Thyroid gland (tissue), 4 donors: ENCODE measurements at places on chromosomes 6 and 20. TPM values are rescaled to one million over a fixed set of nuclear protein-coding genes. Genes with fewer than 3 reads are reported as not detected.

DNA sequence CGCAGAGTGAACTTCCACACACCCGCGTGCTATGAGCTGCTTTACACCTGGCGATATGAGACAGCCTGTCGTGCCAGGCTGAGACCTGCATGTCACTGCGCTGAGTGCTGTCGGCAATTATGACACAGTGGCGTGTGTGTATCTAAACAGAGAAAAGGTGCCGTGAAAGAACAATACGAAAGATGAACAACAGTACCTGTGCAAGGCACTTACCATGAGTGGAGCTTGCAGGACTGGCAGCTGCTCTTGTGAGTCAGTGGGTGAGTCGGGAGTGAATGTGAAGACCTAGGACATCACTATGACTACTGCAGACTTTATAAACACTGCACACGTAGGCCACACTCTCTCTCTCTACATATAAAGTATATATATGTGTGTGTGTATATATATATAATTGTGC lies 68.5 kb upstream of the DUSP22 start:
- H3K36me3 ChIP-seq: no peaks in the 10 kb centered on the region
- DNase-seq: no peak
- no peaks in the 10 kb centered on the region for H3K4me1 ChIP-seq
- no peaks in the 10 kb centered on the region for H3K27me3 ChIP-seq
- H3K27ac ChIP-seq: no peak overlapping the region

DNA sequence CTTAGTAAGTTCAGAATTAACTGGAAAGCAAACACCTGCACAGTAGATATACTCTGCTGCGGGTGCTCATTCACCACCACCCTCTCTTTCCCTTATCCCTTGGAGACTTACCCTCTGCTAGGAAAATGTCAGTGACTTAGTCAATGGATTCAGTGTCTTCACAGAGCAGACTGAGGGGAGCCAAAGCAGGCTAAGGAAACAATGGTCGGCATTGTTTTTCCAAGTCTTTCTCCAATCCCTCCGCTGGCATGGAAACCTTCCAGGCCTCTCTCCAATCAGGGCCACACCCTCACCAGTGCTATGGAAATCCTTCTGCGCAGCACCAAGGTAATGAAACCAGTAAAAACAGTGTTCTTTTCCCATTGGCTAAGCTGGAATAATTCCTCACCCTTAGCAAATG lies 531.2 kb downstream of the TFAP2B start:
- H3K27me3 ChIP-seq: no peaks in the 10 kb centered on the region
- no peak for DNase-seq
- no peak overlapping the region for H3K27ac ChIP-seq
- H3K4me3 ChIP-seq: no peak overlapping the region

GRCh38 chr6:128598571-128598970 lies 78.2 kb upstream of the PTPRK start:
- no peak overlapping the region for H3K4me3 ChIP-seq
- no peaks in the 10 kb centered on the region for H3K36me3 ChIP-seq
- H3K27ac ChIP-seq: no peak overlapping the region
- no peak for DNase-seq
- no peaks in the 10 kb centered on the region for H3K27me3 ChIP-seq

- H3K27me3 ChIP-seq: no peaks in the 10 kb centered on the region
- peak overlapping the region; percentile 57 for H3K4me3 ChIP-seq
- peaks cover 15% of the 10 kb centered on the region for H3K4me1 ChIP-seq
- H3K36me3 ChIP-seq: no peaks in the 10 kb centered on the region
- DNase-seq: peak; percentile 24
Observed at GRCh38 chr6:147507162-147508041, 1.1 kb upstream of the SAMD5 start.

- no peaks in the 10 kb centered on the region for H3K27me3 ChIP-seq
- H3K4me1 ChIP-seq: no peaks in the 10 kb centered on the region
- no peak overlapping the region for H3K4me3 ChIP-seq
- no peak overlapping the region for H3K27ac ChIP-seq
- H3K36me3 ChIP-seq: no peaks in the 10 kb centered on the region
Observed at GRCh38 chr6:156563714-156564113, 213.5 kb upstream of the ARID1B start.

DNA sequence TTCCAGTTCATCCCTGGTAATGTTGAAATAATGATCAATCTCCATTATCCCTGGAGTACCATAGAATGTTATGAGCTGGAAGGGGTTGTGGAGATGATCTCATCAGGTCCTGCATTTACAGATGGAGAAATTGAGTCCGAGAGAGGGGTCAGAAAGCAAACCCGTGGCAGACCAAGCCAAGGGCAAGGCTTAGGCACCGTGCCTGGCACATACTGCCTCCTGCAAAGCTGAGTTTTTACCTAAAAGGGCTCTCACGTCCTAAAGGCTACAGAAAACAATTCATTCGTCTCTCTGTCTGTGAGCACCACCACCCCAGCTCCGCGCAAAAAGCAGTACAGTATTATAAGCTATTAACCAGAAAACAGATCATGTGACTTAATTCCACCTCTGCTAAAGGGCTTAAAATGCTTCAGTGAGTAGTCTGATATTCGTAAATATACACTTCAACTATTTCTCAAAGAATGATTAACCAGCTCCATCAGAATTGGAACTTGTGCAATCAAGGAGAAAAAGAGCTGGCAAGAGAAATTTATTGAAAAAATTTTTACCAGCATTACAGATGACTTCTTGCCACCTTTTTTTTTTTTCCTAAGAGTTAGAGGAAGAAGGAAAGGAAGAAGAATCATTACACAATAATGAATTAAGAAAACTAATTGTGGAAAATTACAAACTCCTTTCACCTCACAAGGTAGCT lies 3.4 kb upstream of the PARD6B start:
- H3K36me3 ChIP-seq: no peaks in the 10 kb centered on the region
- peaks cover 13% of the 10 kb centered on the region for H3K4me1 ChIP-seq
- H3K27me3 ChIP-seq: no peaks in the 10 kb centered on the region
- no peak overlapping the region for H3K4me3 ChIP-seq
- DNase-seq: no peak

The CASS4 gene
- total RNA-seq: 0.22 TPM

The ARMH2 gene
- not detected for total RNA-seq

The B4GALT5 gene
- 22.2 TPM for total RNA-seq

The OOEP gene
- not detected for total RNA-seq
